ENCODE measurements at places on chromosomes 5 and 9. TPM values are rescaled to one million over a fixed set of nuclear protein-coding genes. Genes with fewer than 3 reads are reported as not detected.

TICAM2 gene
- total RNA-seq = 2.1 TPM

CENPP gene
- 17.1 TPM for total RNA-seq

ITK gene
- total RNA-seq = 1.2 TPM

IRX2 gene
- not detected for total RNA-seq

GABRA1 gene
- not detected for total RNA-seq

All from tibial nerve (tissue), 4 donors.